ENCODE measurements at places on chromosomes 11 and 22.

GRCh38 chr22:42688241-42689211 is 32.1 kb downstream of the A4GALT start:
- no peak for DNase-seq

GRCh38 chr11:116901964-116902688 is 64.7 kb upstream of the APOA1 start:
- DNase-seq, result no peak

- no peak for DNase-seq
Measured at GRCh38 chr22:29377979-29378378, 10.4 kb downstream of the AP1B1 start.

DNA sequence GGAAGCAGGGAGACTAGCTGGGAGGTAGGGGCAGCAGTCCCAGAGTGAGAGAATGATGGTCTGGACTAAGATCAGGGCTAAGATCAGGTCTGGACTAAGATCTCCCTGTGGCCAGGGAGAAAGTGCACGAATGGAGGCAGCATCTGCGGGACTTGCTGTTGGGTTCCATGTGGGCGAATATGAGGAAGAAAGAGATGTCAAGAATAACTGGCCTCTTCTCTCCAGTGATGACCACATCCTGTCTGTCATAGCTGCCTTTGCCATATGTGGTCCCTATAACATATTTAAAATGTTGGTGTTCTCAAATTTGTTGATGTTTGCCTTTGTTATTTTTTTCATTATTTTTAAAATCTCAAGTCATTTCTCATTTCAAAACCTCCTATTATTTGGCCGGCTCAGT is 27.4 kb upstream of the CXCR5 start:
- no peak for DNase-seq

GRCh38 chr11:122594986-122595645 is 60.4 kb upstream of the UBASH3B start:
- DNase-seq, result no peak

- no peak for DNase-seq
Measured at GRCh38 chr11:57779276-57779675, 17.7 kb downstream of the CTNND1 start.

- DNase-seq, result no peak
Measured at GRCh38 chr11:59891781-59892181, 13.2 kb downstream of the OOSP3 start.

DNA sequence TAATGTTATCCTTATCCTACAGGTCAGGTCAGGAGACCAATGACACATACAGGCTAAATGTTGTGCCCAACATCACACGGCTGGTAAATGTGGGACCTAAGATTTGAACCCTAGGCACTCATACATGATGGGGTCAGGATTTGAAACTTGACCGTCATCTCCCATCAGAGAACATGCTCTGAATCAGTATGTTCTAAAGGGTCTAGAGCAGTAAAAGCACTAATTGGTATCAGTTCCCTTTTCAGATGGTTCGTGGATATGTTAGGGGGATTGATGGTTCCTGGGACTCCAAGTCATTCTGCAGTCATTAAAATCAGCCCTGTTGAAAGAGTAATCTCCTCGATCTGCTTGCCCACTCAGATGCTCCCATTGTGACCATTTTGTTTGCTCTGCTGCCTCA is 65.5 kb downstream of the BMAL1 start:
- DNase-seq, result no peak

DNA sequence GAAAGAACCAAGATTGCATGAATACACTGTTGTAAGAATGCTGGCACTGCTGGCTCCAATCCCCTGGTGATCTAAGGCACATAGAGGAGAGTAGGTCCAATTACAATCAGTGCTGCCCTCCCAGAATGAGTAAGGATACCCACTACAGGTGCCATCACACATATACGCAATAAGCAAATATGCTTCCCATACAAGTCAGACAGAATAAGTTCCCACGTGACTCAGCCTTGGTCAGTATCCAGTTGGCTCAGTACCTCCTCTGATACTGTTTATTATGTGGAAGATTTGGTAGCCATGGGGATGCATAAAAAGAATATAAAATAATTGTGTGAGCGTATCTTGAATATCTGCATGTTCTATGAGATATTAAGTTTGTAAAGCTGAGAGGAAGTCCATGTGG is 8.9 kb upstream of the OR2D3 start:
- DNase-seq, result no peak

DNA sequence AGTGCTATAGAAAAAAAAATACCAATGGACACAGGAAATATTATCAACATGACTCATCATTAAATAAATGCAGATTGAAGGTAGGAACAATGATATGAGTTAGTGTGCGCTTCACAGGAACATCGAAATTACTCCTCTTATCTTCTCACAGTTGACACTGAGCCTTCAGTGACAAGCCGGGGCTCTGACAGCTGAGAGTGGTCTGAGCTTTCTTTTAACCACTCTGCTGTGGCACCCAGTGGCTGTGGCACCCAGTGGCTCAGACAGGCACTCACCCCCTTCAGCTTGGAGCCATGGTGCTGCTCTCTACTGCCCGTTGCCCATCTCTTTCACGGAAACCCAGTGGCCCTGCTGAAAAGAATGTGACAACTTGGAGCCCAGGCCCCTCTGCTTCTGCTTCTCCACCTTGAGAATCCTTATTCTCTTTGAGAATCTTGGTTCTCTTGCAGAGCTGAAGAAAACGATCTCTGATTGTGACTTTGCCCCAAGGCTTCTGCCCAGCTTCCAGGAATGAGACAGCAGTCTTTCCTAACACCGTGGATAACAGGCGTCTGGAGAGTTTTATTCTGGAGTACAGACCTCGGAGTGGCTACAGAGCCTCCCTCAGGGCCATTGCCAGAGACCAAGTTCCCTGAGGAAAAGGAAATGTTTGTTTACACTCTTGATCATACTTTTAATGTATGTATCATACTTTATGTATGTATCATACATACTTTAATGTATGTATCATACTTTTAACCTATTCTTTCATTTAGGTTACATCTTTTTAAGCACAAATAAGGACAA is 37.1 kb upstream of the OR8B8 start:
- DNase-seq, result no peak

DNA sequence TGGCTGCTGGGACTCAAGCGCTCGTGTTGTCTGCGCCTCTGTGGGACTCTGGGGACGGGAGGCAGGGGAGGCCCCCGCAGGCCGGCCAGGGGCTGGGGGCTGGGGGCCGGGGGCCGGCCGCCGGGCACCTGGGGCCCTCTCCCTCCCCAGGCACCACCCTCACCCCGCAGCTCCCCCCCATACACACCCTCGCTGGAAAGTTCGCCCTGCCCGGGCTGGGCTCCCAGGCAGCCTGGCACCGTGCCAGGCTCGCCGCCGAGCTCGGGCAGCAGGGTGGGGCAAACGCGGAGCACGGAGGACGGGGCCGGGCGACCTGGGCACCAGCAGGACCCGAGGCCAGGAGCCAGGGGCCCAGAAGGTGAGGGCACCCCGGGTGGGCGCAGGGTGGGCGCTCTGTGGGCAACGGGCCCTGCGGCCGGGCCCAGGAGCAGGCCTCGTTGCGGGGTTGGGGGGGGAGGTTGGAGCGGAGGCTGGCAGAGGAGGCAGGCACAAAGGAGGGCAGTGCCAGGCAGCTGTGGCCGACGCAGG is 76.7 kb upstream of the WNT7B start:
- peak; percentile 38 for DNase-seq

DNA sequence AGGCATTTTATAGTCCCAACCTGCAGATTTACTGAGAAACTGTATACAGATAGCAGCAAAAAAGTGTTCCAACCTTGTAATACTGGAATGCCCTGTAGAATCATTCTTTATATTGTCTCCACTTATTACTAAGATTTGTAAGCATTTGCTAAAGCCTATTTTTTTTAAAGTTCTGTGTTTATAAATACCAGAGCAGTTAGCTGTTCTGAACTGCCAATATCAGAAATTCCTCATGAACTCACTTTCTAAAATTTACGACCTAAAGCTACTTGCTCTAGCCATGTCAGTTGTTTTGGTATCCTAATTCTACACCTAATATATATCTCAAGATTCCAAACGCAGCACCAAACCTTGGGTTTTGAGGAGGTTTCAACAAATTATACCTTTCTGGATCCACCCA is 103.2 kb downstream of the C11orf65 start:
- DNase-seq, result no peak

- DNase-seq, result no peak
Measured at GRCh38 chr11:87454241-87454640, 416.5 kb downstream of the TMEM135 start.

GRCh38 chr11:8336356-8337129 is 72.9 kb upstream of the LMO1 start:
- DNase-seq, result no peak

- DNase-seq, result no peak
Measured at GRCh38 chr11:116225236-116225635, 547.6 kb downstream of the BUD13 start.

DNA sequence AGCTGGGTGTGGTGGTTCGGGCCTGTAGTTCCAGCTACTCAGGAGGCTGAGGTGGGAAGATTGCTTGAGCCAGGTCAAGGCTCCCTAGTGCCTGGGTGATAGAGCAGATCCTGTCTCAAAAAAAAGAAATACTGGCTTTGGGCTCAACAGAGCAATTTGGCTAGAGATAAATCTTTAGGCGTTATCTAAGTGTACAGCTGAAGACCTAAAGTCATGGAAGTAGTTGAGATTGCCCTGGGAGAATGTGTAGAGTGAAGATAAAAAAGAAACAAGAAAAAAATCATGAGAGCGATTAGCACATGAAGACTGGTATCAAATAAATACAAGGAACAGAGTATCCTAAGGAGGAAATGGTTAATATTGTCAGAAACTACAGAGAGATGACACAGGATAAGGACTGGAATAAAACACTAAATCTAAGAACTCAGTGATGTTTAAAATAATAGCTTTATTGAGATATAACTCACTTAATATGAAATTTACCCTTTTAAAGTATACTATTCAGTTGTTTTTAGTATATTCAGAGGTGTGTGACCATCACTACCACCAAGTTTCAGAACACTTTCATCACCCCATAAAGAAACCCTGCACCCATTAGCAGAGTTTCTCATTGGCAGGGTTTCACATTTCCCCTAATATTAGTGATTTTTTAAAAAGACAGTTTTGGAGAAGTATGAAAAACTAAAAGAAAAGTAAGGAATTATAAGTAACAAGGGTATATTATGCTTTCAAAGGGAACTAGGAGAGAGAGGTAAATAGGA is 20.7 kb downstream of the PIK3C2A start:
- DNase-seq, result no peak

GRCh38 chr11:57815877-57816276 is 54.3 kb downstream of the CTNND1 start:
- DNase-seq, result no peak

- no peak for DNase-seq
Measured at GRCh38 chr11:119992171-119993051, 145.5 kb downstream of the TRIM29 start.

GRCh38 chr11:17775507-17776211 is 41.1 kb downstream of the KCNC1 start:
- no peak for DNase-seq

GRCh38 chr11:953512-953911 is 27.8 kb downstream of the AP2A2 start:
- no peak for DNase-seq

DNA sequence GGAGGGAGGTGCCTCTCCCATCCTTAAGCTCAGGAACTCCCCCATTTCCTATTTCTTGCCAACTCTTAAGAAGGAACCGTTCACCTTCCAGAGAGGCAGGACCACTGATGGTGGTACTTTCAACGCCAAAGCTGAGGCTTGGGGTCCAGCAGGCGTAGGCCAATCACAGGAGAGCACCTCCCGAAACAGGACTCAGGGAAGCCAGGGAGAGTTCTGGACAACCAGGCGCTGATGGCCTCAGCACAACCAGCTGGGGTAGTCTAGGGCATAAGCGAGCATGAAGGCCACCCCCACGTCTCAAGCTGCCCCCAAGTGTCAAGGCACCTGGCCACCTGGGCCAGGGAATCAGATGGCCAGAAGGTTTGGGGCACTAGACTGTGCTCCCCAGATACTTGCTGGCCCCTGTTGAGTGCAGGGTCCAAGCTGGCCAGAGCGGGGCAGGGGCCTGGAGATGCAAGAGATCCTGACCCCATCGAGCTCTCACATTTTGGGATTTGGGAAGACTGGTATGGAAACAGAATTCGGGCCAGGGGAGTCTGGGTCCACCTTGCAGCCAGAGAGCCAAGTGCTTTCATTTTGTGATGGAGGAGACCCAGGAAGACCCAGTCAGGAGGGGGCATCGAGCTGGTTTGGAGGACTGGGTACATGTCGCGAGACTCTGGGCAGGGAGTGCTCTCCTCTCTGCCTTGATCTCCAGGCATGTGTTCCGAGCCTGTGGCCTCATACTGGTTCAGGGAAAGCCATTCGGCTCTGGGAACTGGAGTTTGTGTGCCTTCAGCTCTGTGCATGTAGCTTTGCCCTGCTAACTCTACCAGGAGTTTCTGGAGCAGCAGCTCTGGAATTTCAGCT is 926 bp downstream of the CD6 start:
- peak; percentile 73 for DNase-seq

GRCh38 chr11:27505781-27506180 is 788 bp downstream of the LIN7C start:
- DNase-seq, result no peak

DNA sequence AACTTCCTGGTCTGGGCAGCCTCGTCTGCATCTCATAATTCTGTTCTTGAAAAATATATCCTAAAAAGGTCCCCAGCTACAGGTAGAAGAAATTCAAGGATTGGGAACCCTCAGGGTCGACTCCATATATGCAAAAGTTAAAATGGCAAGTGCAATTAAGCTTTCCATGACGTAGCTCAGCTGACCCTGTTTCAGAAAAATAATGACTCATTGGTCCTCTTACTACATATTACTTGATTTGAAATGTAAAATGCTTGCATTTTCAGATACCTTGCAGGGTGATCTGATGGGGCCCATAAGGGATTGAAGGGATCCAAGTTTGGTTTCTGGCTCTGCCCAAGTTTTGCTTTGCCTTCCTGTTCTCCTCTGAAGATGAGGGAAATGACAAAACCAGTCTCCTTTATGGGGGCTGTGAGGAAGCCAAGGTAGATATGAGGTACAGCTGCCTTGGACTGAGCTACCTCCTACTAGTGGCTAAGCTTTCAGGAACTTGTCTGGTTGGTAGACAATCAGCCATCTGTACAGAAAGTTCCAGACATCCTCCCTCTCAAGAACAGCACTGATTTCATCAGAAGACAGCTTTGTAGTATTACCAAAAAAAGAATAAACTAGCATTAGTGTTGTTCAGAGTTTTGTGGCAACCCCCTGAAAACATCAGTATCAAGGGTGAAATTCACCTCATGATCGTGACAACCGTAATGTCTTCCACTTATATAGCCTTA is 177.3 kb downstream of the DBX1 start:
- no peak for DNase-seq

DNA sequence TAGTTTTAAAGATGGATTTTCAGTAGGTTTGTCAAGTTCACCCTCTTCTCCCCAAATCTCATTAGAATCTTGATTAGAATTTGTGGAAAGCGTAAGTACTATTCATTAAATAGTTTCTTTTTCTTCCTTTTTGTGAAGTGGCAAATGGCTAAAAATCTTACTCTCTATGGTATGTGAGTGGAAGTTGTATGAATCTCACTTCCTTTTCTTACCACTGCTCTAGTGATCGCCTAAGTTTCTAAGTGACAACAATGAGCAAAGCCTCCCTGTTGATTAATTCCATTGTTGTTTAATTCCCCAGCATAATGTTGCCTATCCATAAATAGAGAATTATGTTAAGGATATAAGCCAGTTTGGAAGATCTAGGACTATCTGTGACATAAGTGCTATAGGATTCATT is 82.7 kb downstream of the PGR start:
- no peak for DNase-seq
